ENCODE measurements at places on chromosomes 1 and 21.

GRCh38 chr1:171446386-171446785 lies 38.9 kb upstream of the PRRC2C start:
- DNase-seq, result no peak

DNA sequence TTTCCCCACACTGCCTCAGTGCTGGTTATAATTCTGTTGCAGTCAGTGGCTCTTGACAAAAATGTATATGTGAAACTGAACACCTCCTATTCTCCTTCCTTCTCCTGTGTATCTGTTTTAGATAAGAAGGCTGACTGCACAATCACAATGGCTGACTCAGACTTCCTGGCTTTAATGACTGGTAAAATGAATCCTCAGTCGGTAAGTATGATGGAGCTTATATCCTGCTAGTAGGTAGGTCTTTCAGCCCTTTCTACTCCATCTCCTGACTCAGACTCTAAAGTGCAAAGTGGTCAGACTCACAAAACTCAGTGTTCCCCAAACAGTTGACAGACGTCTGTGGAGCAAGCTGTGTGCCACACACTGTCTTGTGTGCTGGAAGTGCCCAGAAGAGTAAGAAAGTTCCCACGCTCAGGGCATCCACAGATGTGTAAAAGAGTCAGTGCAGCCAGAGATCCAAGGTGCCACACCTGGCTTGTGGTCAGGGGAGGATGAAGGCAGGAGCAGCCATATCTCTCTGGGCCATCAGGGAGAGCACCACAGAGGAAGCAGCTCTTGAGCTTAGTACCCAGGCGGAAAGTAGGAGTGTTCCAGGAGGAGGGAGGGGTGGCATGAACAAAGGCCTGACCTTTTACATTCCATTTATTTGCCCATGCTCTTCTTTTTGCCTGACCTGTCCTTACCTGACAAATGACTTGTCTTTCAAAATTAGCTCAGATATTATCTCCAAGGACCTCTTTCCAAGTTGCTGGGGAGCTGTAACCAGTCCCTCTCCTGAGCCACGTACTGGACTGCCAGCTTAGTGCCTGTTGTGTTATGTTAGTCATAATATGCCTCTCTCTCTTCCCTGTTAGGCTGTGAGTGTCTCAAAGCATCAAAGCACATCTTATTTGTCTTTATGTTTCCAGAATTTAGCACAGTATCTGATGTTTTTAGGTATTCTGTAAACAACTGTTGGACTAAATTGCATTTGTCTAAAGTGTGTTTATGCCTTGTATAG lies 14.0 kb upstream of the PODN start:
- DNase-seq, result no peak

DNA sequence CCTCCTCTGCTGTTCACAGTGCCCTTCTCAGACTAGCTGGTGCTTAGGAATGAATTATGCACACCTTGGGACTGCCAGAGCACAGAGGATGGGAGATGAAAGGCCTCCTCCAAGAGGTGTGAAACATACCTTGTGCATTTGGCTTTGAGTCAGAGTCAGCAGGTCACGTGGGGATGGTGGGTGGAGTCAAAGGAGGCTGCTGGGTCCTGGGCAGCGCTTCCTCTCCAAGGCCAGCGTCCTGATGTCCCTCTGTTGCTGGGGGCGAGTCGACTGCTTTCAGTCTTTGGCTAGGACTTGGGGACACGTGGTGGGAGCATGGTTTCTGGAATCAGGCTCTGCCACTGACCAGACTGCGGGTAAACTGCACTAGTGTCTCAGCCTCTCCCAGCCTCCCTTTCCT lies 91.2 kb downstream of the AJAP1 start:
- DNase-seq, result no peak

GRCh38 chr1:34803770-34804169 lies 11.0 kb downstream of the GJA4 start:
- DNase-seq, result no peak

- no peak for DNase-seq
Observed at GRCh38 chr21:44551340-44551961, at the start of gene KRTAP10-2. KRTAP10-2 (minus strand) TSS chr21:44551505; CDS start chr21:44551458, 47 bp downstream.

DNA sequence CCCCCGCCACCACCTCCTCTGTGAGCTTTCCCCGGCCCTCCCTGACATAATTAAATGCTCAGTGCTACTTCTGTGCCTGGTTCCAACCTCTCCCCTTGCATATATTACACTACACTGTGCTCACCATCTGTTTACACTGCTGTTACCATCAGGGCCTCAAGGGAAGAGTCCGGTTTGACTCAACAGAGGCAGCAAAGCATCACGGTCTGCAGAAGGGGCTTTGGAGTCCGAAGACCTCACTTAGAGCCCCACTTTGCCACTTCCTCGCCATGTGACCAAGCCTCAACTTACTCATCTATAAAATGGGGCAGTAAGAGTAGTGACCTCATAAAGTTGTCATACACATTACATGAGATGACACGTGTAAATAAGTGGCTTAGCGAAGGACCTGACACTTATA lies 27.4 kb downstream of the KCNN3 start:
- DNase-seq, result no peak

- DNase-seq, result no peak
Observed at GRCh38 chr1:231106347-231106746, 55.5 kb upstream of the TRIM67 start.

DNA sequence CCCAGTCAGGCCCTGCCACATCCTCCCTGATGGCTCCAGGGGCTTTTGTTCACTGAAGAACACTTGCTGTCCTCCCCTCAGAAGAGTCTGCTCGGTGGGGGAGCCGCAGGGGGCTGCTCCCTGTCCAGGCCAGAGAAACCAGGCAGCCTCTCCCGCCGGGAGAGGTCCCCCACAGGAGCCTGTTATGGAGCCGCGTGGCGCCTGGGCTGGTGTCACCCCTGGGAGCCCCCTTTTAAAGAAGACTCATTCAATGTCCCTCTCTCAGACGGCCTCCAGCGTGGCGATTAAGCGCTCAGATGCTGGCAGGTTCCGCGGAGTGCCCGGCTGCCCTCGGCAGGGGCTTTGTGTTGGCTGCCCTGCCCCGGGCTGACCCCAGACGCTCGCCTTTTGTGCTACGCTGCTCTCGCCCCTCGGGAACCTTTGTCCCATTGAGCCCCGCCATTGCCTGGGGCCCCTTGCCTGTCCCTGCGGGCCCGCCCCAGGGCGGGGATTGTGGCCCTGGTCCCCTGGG lies 43.1 kb downstream of the SKI start:
- no peak for DNase-seq

GRCh38 chr1:158285756-158286241 lies 3.9 kb upstream of the CD1C start:
- DNase-seq, result no peak

- DNase-seq, result no peak
Observed at GRCh38 chr1:221987860-221988520, 246.1 kb upstream of the DUSP10 start.

- no peak for DNase-seq
Observed at GRCh38 chr21:45887120-45887611, 94.4 kb upstream of the COL6A1 start.

- no peak for DNase-seq
Observed at GRCh38 chr1:167546935-167547334, 6.6 kb downstream of the CREG1 start.

DNA sequence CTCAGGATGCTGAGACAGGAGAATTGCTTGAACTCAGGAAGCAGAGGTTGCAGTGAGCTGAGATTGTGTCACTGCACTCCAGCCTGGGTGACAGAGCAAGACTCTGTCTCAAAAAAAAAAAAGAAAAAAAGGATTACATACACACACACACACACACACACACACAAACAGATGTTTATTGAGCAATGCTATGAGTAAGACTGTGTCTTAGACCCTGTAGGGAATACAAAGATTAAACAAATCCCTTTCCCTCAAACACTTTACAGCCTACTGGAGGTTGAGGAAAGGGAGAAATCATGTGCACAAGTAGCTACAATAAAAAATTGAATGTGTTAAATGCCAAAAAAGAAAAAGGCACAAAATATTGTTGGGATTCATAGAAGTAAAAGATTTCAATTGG lies 58.1 kb downstream of the RPAP2 start:
- DNase-seq, result no peak

DNA sequence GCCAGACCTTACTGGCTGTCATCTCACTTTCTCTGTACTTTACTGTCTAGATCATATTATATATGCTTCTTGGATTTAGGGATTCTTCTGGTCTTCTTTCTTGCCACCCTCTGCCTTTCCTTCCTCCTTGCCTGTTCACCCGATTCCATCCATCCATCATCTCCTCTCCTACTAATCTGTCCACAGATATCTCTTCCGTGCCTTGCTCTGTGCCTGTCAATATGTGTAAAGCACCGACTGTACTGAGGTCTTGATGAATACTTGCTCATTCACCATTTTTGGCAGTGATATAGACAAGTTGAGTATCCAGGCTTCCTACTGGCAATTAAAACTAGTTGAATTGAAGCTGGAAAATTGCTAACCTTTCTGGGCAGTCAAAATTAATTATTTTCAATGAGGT lies 8.1 kb downstream of the FMN2 start:
- no peak for DNase-seq

DNA sequence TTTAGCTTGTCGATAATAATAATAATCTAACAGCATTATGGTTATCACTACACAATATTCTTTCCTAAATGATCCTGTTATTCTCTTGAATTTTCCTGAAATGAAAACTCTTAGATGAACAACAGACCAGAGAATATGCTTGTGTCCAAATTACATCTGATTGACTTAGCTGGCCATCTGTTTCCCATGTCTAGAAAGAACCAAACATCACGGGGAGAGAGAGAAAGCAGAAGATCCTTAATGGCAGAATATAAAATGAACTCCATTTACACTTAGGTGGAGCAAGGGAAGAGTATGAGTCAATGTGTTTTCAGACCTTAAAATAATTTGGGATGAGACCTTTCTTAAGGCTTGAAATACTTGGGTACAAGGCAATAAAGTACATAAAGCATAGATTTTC lies 162.2 kb downstream of the DSCAM start:
- DNase-seq, result no peak

DNA sequence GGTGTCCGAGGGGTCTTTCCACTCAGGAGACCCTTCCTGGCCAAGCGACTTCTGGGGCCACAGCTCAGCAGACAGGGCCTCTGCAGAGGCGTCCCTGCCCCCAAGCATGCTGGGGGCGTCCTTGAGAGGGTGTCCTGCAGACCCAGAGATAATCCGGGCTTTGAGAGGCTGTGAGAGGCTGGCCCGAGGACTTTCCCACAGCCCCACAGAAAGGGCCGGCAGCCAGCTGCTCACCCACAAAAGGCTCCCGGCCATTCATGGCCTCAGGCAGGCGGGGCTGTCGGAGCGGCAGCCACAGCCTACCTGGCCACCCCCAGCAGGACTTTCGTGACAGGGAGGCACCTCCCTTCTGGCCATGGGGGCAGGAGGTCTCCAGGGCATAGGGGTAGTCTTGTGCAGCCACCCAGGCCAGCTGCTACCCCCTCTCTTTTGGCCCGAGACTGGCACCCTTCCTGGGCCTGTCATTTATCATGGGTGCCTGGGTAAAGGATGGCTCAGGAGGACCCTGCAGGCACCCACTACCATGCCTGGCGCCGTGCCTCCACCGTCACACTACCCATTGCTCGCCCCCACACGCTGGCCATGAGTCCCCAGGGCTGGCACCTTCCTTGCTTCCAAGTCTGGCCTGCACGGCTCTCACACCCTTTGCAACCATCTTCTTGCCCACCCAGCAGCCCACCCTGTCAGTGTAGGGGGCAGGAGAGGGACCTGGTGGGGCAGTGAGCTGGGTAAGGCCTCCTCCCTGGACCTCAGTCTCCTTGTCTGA lies 11.1 kb upstream of the TNFRSF14 start:
- DNase-seq, result no peak

GRCh38 chr1:201020040-201020591 lies 3.4 kb downstream of the KIF21B start:
- DNase-seq, result no peak

DNA sequence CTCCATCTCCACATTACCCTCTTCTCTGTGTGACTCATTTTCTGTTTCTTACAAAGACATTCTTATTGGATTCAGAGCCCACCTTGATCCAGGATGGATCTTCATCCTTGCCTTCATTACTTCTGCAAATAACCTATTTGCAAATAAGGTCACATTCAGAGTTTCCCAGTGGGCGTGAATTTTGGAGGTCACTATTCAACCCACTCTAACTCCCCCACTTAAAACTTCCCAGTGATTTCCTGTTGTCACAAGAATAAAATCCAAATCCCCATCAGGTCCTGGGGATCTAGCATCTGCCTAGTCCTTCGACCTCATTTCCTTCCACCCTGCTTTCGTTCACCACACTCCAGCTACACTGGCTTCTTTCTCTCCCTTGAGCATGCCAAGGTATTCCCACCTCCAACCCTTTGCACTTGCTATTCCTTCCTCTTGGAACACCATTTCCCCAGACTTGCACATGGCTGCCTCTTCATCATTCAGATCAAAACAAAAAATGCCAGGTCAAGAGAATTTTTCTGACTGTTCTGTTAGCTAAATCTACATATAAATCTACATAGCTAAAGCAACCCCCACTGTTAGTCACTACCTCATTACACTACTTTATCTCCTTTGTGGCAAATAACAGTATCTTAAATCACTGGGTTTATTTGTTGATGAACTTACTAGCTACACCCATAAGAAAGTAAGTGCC lies 187.2 kb downstream of the TOMM20 start:
- DNase-seq, result no peak

DNA sequence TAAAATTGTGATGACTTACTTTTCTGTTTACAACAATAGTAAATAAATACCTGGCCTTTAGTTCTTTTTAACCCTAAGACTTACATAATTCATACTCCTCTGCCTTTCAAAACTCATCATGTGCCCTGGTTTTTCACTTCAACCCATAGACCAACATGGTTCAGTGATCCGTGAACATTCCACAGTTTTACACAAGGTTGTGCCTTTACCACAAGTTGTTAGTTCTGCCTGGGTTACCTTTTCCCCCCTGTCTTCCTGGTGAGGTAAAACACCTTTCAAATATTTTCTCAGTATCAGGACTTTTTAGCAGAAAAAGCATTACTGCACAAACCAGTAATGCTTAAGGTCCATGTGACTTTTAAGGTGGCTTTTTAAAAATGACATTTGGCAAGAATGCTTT lies 1466.4 kb downstream of the PLA2G4A start:
- no peak for DNase-seq

DNA sequence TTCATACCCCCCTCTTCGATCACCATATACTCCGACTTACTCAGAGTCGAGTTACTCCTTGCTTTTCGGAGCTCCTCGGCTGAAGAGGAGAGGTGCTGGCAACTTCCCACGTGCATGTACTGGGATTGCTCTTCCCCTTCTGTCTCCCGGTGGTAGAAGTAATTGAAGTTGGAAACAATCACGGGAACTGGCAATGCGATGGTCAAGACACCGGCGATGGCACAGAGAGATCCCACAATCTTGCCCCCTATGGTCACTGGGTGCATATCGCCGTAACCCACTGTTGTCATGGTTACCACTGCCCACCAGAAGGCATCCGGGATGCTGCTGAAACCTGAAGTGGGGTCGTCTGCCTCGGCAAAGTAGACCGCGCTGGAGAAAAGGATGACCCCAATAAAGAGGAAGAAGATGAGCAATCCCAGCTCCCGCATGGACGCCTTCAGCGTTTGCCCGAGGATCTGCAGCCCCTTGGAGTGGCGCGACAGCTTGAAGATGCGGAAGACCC lies 1.5 kb downstream of the KCNA3 start:
- DNase-seq, result no peak

GRCh38 chr21:18449605-18450550 lies 46.3 kb upstream of the TMPRSS15 start:
- no peak for DNase-seq

GRCh38 chr1:214637722-214638458 lies 34.9 kb downstream of the CENPF start:
- DNase-seq, result no peak

- DNase-seq, result no peak
Observed at GRCh38 chr1:111833334-111833733, 77.6 kb downstream of the DDX20 start.

- DNase-seq, result no peak
Observed at GRCh38 chr1:27519331-27520258, 29.6 kb upstream of the WASF2 start.

- DNase-seq, result no peak
Observed at GRCh38 chr1:241842565-241842964, 5.4 kb upstream of the EXO1 start.
